ENCODE measurements at places on chromosomes 3 and 15.

GRCh38 chr3:71176366-71176765 lies 407.2 kb downstream of the FOXP1 start:
- DNase-seq = no peak

GRCh38 chr3:39121621-39122020 lies 14.1 kb downstream of the TTC21A start:
- DNase-seq = no peak

- no peak for DNase-seq
Observed at GRCh38 chr15:62975515-62975914, 67.0 kb upstream of the TPM1 start.

DNA sequence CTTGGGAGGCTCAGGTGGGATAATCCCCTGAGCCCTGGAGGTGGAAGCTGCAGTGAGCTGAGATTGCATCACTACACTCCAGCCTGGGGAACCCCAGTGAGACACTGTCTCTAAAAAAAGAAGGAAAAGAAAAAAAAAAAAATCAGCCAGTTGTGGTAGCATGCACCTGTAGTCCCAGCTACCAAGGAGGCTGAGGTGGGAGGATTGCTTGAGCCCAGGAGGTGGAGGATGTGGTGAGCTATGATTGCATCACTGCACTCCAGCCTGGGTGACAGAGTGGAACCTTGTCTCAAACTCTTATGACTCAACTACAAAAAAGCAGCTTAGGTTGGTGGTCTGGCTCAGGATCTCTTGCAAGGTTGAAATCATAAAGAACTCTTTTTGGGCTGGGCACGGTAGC lies 19.3 kb upstream of the GPX1 start:
- DNase-seq = no peak

GRCh38 chr3:120460862-120461261 lies 10.1 kb upstream of the FSTL1 start:
- DNase-seq = no peak

GRCh38 chr3:78867409-78868372 lies 900.1 kb downstream of the ROBO1 start:
- DNase-seq = no peak

Data from NCI-H526 treated with DMSO at 0.1 percent for 48 hours (cell line).